ENCODE measurements at places on chromosomes 3 and 15.

- no peak for DNase-seq
Observed at GRCh38 chr3:6421666-6422445, 439.1 kb upstream of the GRM7 start.

GRCh38 chr15:48058371-48058770 lies 62.4 kb upstream of the SLC24A5 start:
- DNase-seq, result no peak

GRCh38 chr3:184691397-184692231 lies 20.2 kb downstream of the MAGEF1 start:
- peak; percentile 94 for DNase-seq

GRCh38 chr3:177041021-177041729 lies 156.1 kb downstream of the TBL1XR1 start:
- DNase-seq, result peak; percentile 53

- no peak for DNase-seq
Observed at GRCh38 chr15:65584241-65584640, 26.7 kb downstream of the INTS14 start.

DNA sequence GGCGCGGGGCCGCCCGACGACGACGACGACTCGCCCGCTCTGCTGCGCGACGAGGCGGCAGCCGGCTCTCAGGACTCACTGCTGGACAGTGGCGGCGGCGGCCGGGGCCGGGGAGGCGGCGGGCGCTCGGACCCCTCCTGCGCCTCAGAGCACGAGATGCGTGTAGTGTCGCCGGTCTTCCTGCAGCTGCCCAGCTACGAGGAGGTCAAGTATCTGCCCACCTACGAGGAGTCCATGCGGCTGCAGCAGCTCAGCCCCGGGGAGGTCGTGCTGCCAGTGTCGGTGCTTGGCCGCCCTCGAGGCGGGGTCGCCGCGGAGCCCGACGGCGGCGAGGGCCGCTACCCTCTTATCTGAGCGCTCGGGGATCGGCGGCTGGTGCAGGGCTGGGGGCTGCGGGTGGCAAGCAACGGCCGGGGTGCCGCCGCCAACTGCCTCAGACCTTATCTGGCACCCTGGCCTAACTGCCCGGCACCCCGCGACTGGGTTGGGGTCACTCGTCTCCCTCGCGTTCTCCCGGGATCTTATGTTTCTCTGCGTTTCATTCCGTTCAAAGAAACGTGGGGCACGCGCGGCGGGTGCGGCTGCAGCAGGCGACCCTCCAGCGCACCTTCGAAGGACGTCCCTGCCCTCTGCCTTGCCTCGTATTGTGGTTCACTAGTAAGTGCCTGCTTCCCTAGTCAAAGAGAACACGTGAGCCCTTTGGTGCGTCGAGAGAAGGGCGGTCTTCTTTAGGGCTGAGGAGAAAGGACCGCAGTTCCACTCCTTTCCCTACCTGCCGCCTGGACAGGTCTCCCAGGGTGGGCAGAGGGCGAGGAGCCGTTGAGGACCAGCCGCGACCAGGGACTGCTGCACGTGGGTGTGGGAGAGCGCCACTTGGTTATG lies 1.0 kb downstream of the C3orf80 start:
- peak; percentile 40 for DNase-seq

DNA sequence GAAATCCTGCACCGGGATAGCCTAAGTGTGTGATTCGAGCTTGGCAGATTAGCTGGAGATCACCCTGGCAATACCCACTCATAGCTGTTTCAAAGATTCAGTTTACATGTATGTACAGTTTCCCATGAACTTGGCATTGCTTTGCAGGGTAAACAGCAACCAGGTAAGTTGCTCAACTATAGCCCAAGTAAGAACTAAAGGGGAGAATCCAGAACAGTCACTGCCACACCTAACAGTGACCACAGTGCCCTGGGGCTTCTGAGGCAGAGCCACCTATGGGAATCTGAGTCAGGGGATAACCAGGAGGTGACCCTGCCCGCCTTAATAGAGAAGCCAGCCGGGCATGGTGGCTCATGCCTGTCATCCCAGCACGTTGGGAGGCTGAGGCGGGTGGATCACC lies 15.9 kb downstream of the CDAN1 start:
- no peak for DNase-seq

DNA sequence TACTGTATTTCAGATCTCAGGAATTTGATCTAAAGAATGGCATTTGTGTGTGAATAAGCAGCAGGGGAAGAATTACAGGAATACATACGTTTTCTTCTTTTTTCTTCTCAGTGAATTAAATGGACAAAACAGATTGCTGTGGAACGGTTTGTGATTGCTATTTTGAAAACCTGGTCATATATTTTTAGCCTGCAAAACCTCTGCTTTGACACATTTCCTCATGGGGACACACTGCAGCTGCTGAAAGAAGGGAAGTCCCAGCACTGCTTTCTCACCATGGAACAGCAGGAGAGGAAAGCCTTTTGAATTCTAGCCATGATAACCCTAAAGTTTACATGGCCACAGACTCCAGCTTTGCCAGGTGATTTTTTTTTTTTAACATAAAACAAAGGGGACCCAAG lies 315.0 kb downstream of the OXSM start:
- peak; percentile 67 for DNase-seq

- no peak for DNase-seq
Observed at GRCh38 chr3:148923592-148923991, 58.5 kb downstream of the CPA3 start.

GRCh38 chr3:193693774-193694173 lies 100.8 kb downstream of the OPA1 start:
- no peak for DNase-seq

DNA sequence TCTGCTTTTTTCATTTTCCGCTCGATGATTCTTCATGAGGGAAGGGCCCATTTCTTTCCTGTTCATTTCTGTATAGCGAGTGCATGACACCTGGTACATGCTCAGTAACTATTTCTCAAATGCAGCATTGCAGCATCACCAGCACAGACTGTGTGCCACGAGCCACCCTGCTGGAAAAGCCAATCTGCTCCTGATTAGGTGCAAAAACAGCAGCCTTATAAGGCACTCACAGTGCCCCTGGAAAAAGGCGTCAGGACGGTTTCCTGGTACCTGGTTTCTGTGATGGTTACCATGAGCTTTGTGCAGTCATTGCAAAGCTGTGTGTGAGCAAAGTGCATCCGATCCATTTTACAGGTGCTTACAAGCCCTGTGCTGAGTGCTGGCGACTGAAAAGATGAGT lies 15.8 kb downstream of the ST8SIA2 start:
- no peak for DNase-seq

GRCh38 chr3:30832961-30833575 lies 61.4 kb downstream of the GADL1 start:
- DNase-seq, result no peak

- DNase-seq, result no peak
Observed at GRCh38 chr15:70625438-70625837, 137.9 kb downstream of the UACA start.

DNA sequence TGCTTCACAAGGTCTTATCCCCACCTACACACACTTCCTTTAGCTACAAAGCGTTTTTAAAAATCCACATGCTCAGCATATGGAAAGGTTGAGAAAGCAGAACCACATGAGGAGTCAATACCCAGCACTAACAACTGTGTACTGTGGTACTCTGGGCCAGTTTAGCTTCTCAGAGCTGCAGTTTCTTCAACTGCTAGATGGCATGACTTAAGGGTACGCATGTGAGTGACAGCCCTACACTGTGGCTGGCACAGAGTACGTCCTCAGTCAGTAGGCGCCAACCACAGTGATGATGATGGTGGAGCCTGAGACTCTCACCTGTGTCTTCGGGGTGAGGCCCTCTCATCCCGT lies 17.4 kb downstream of the CCDC12 start:
- no peak for DNase-seq

DNA sequence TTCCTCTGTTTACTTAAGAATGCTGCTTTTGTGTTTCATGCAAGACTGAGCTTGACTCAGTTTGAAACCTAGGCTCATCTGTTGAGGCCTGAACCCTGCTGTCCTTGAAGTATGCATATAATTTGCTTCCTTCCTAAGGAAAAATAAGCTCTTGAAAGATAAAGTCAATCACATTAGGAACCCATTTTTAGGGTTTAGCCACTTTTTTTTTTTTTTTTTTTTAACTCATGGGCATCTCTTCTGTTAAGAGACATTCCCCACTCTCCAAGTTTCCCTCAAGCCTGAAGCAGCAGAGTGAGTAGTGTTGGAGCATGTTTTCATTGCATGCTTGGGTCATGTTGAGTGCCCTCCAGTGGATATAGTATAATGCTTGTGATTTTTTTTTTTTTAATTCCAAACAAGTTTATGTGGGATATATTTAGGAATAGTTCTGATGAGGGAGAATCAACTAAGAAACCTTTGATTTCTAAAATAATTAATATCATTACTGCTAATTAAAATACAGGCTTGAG lies 3.6 kb downstream of the CTNNB1 start:
- DNase-seq, result no peak

GRCh38 chr3:58459160-58459559 lies 25.5 kb upstream of the PDHB start:
- no peak for DNase-seq

- no peak for DNase-seq
Observed at GRCh38 chr15:100285641-100286295, 56.0 kb downstream of the ADAMTS17 start.

GRCh38 chr3:63896332-63897030 lies 15.7 kb downstream of the SCAANT1 start:
- no peak for DNase-seq

GRCh38 chr15:58377193-58377592 lies 54.6 kb upstream of the LIPC start:
- DNase-seq, result no peak

GRCh38 chr15:36964626-36965025 lies 135.7 kb downstream of the MEIS2 start:
- no peak for DNase-seq

DNA sequence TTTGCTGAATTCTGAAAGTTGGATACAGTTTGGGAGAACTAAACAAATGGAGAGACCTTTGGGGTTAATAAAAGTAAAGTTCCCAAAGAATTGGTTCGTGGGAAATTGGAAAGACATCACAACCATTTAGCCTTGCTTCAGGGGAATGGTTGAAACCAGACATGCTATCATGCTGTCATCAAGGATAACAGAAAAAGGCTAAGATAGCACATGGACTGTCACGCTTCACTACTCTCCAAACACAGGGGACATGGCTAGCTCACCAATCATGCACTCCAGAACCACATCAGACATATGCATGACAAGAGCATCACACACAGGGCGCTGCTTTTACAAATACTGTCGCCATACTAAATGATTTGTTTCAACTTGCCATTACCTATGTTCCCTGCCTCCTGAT lies 671.7 kb upstream of the ROBO1 start:
- no peak for DNase-seq

GRCh38 chr15:38148471-38148870 lies 104.2 kb upstream of the SPRED1 start:
- no peak for DNase-seq

DNA sequence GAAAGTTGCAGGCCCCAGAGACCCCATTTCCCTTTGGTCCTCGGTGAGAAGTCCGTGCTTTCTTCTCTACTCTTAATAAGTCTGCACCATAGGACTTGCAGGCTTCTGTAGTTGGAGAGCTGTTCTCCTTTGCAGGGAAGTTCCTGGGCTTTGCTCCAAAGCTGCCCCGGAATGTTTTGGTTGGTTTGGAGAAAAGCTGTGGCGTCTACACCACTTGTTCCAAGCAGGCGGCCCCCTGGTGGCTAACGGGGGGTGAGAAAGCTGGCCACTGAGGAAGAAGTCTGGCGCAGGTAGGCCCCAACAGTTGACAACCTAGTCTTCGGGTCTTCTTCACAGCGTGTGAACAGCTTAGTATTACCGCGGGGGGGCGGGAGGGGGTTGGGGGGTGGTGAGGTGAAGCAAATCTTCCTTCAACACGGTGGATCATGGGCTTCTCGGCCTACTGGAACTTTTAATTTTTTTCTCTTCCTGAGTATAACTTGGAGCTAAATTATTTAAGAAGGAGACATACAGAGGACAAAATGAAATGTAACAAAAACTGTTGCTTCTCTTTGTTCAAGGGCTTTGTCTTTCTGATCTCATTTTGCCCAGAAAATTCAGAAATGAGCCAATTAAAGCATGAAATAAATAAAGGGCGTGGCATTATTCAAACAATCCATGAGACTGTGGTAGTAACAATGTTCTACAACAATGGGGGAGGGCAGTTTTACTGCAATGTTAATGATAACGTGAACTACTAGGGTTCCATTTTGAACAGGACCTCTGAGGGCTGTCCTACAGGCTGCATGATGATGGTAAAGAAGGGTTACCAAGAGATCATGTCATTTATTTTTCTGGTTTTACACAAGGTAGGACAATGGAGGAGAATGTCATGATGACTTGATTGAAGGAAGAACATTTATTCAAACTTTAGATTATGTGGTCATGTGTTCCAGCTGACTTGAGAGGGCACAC lies 2.2 kb upstream of the THRB start:
- DNase-seq, result peak; percentile 77

DNA sequence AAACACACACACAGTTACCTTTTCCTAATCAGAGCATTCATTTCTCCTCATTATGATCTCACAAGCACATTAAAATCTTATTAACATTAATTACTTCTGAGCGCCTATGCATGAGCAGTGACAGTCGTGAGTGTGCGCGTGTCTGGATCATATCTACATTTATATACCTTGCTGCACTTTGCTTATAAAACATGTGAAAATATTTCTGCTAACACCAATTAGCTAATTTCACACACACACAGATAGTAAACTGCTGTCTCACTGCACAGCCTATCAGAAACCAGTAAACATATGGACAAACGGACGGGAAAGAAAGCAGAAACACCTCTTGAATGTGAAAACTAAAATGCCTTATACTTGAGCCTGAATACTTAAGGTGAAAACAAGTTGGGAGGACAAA lies 64.8 kb downstream of the ZBTB20 start:
- DNase-seq, result no peak

- no peak for DNase-seq
Observed at GRCh38 chr15:90286678-90287077, 21.2 kb downstream of the NGRN start.

DNA sequence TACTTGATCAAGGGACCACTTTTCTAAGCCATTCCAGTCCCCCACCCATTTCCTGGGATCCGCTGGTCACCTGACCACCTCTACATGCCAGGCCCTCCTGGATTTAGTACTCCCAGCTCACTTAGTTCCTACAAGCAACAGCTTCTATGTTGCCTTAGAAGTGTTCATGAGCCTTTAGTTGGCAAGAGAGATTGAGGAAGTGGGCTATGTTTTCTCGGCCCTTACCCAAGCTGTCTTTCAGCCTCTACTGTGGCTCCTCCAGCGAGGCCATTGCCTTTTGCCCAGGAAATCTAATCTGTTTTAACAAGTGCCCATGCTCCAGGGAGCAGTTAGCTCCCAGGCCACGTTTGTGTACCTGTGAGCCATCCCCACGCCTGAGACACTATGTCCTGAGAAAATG lies 4.5 kb upstream of the PRKAR2A start:
- DNase-seq, result no peak

- DNase-seq, result no peak
Observed at GRCh38 chr3:32963871-32964270, 12.4 kb downstream of the CCR4 start.

DNA sequence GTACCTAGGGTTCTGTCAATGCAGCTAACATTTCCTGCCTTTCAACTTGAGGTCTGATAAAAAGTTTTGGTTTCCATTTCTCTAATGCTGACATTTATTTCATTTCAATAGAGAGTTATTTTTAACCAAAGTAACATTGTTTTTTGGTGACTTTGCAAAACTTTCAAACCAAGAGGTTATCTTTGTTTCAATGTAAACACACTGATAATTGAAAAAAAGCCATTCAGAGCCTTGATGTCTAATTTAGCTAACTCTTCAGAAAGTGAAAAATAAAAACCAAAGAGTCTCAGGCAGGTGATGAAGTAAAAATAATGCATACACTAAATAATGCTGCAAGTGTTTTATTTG lies 9.6 kb upstream of the TIPARP start:
- DNase-seq, result no peak

All from right hindlimb (tissue), 1 donor.